Central memory CD4-positive, alpha-beta T cell (primary cell): ENCODE measurements at places on chromosomes 6 and 20.

DNA sequence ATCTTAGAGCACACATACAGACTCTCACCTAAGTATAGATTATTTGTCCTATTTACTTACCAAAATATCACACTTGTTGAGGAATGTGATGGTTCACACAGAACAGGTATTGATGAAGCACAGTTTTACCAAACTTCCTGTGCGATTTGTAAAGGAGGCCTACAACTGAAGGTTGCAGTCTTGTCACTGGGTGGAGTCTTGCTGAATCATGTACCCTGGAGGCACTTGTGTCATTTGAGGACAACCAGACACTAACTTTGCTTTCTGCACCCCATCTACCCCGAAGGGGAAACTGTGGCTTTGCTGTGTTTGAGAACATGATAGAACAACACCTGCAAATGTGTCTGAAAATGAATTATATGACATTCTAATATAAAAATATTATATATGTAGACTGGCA is 32.4 kb upstream of the HINT3 start:
- DNase-seq = no peak

DNA sequence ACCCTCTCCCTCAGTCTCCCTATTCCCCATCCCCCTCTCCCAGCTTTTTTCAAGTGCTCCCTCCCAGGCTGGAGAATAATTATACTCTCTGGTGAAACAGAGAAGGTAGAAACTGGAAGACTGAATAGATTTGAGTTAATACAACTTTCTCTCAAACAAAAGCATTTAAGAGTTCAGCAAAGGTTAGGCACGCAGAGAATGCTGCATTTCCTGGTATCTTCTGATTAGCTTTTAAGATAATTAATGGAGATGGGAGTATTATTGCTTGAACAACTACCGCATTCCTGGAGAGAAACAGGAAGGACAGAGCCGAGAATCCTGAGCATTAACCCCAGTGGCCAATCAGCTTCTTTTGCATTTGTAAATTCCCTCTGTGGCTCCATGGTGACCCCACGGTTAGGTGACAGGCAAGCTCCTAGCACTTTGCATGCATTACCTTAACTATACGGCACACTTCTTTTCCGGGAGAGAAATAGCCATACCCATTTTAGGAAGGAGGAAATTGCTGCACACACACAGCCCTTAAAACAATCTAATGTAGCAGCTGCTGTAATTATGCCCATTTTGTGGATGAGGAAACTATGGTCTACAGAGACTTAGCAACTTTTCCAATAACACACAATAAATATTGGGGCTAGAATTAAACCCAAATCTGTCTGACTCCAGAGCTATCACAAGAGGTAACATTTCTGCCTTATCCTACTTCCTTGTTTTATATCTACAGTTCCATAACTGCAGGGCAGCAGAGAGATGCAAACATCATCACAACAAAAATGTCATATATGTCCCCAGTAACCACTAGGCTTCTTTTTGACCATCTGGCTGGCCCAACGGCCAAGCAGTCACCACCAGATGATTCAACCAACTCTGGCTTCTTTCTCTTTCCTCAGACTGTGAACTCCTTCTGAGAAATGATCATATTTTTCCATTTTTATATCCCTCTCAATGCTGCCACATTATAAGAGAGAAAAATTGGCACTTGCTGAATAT is 169.9 kb downstream of the CD24 start:
- DNase-seq = no peak

GRCh38 chr20:57060407-57061050 is 205.9 kb downstream of the BMP7 start:
- DNase-seq = no peak

DNA sequence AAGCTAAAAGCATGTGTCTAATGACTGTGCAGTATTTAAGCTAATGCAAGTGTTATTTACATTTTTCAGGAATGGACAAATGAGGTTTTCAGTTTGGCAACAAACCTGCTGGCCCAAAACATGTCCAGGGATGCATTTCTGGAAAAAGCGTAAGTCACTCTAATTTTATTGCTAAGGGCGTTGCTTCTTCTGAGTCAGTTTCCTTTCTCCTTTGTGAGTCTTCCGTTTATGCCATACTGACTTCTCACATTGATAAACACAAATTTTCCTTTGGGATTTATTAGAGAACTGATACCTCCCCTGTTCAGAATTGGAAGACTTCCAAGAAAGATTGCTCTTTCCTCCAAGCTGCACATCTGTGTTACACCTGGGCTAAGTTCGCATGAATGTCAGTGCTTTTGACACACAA is 422.9 kb upstream of the PLCB4 start:
- DNase-seq = no peak

DNA sequence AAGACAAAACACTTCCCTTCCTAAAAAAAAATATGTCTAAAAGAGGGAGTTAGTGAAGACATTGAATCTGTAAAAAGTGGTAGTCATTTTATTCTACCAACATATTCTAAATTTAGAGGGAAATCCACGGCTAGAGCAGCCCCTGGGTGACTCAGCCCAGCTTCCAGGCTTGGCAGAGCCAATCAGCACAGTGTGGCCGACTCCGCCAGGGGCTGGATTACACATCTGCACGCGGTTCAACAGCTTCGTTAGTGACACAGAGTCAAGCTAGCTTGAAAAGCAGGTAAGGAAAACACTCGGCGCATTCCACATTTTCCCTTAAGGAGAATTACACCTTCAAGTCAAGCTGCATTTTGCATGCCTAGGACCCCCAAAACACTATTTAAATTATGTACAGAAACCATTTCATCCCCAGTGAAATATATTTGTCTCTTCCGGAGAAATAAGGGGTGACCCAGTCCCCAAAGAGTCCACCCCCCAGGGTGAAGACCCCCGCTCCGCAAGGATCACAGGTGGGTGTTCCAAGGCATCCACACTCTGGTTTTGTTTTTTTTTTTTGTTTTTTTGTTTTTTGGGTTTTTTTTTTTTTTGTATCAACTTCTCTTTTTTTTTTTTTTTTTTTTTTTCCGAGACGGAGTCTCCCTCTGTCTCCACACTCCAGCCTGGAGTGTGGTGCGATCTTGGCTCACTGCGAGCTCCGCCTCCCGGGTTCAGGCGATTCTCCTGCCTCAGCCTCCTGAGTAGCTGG is 58.4 kb upstream of the ARID1B start:
- DNase-seq = no peak

DNA sequence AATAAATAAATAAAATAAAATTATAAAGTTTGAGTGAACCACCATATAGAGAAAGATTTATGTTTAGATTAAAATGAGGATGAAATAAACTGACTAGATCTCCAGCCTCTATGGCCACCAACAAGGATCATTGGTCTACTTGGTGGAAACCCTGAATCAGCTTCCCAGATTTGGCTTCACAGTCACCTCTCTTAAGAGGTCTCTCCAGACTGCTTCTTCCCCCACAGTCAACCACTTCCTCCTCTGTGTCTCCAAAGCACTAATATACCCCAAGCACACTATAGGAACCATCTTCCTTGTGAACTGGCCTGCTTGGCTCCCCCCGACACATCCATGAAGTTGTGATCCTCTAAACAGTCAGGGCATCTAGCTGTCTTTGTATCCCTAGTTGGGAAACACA is 529.6 kb upstream of the RNF217 start:
- DNase-seq = no peak

DNA sequence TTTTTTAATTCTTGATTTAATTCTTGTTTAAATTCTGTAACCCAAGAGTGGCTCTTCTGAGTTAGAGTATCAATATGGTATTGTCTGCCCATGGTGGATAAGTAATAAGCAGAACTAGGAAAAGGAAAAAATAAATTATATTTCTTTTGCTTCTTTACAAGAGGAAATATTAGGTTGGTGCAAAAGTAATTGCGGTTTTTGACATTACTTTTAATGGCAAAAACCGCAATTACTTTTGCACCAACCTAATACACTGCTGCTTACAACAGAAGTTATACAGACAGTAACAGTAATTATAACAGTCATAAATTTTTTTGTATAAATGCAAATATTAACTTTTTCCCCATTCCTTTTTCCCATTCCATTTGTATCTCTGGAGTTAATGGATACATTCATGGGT is 65.6 kb downstream of the HS3ST5 start:
- DNase-seq = no peak

DNA sequence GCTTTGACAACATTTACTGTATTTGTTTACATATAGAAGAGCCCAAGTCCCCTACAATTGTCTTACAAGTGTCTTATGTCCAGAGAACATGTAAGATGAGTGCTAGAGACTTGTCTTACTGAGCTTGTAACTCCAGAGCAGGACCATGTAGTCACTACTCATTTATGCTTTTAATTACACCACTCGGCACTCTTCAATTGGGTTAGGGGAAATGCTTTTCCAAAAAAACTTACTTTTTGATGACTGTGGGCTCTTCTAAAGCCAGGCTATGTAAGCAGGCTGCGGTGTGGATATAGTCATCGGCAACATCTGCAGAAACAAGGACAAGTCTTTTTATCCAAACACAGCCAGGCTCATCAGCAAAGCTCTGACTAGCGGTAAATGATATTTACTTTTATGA is 18.7 kb downstream of the SNX5 start:
- no peak for DNase-seq

GRCh38 chr6:11812951-11813350 is 34.3 kb upstream of the ADTRP start:
- no peak for DNase-seq

GRCh38 chr20:31894980-31895675 is 24.7 kb downstream of the TTLL9 start:
- no peak for DNase-seq

DNA sequence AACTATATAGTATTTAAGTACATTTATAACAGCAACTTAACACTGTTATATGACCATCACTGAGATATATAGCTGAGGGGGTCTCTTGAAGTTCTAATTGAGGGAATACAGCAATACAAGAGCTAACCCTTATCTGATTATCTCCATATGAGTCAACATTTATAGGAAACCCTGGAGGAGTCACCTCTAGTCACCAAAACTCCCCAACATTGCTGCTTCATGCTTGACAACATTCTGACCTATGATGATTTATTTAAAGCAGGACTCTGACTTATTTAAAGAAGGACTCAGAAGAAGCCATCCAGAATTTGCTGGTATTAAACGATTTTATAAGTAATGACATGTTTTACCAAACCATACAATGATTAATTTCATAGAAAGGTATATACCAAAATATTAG is 182.6 kb upstream of the NOX3 start:
- no peak for DNase-seq

DNA sequence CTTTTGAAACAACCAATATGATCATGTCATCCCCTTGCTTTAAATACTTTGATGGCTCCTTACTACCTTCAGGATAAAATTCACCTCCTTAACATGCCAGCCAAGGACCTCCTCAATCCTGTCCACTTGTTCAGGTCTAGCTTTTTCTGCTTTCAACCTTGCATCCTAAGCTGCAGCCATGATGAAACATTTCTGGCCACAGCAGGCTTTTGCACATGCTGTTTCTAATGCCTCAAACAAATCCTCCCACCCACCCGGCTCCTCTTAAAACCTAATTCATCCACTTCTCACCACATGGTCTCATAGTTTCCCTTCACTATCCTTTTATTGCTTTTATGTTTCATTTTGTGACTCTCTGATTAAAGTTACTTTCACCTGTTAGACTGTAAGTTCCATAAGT is 124.6 kb downstream of the MYB start:
- DNase-seq = no peak

GRCh38 chr6:3981917-3982316 is 97.0 kb downstream of the FAM217A start:
- DNase-seq = no peak

- DNase-seq = no peak
These were observed 318.7 kb downstream of the SOX4 start for GRCh38 chr6:21912151-21912832.

DNA sequence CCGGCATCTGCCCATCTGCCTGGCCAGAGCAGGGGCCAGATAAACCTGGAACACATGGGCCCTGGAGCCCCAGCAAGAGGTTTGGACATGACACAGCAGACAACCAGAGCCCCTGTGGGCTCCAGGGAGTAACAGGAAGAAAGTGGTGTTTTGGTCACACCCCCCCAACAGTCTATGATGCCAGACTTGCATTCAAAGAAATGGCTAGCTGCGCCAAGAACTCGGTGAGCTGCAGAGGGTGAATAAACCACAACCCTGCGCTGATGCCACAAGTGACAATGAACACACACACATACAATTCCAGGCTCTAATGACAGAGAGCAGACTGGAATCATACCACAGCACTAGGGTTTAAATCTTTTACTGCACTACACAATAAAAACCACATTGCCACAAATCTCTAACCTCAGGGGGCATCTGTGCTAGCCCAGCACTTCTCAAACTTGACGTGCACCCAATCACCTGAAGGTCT is 34.0 kb downstream of the TRERF1 start:
- DNase-seq = peak; percentile 52

- no peak for DNase-seq
These were observed 59.9 kb downstream of the ANKEF1 start for GRCh38 chr20:10094566-10095173.

GRCh38 chr20:53789989-53790675 is 196.5 kb upstream of the ZNF217 start:
- DNase-seq = no peak

DNA sequence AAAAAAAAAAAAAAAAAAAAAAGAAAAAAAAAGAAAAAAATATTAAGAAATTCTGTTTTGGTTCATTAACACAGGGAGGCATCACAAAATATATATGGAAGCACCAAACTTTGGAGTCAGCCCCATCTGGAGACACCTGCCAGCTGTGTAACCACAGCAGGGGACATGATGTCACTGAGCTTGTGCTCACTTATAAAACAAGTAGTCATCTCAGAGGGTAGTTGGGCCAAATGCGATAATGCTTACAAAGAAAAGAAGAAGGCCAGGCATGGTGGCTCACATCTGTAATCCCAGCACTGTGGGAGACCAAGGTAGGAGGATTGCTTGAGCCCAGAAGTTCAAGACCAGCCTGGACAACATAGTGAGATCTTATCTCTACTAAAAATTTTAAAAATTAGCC is 1.1 kb upstream of the BNIP5 start:
- DNase-seq = no peak

DNA sequence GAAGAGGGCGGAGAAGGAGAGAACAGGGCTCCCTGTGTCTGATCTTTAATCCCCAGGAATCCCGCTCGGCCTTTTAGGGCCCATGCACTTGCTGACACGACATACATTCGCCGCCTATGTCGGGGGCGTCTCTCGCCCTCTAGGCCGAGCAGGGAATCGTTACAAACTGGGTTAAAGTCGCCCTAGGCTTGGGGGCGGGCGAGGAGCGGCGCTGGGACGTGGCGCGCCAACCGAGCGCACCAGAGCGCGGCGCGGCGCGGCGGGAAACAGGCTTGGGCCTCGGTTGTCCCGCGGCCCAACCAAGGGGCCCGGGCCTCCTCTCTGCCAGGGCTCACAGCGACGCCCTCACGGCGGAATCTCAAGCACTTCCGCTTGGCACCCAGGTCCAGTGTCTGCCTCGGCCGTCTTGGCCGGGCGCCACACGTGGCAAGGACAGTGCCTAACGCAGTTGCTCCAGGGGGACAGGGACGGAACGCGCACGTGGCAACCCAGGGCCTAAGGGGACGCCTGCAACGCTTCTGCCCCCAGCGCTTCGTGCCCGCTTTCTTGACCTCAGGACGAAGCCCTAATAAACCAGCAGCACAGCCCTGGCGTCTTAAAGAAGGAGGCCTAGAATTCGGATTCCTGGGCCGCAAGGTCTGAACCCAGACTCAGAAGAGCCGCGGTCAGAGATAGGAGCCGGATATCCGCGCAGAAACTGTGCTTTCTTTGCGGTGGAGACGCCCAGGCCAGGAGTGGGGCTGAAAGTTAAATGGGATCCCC is 71.5 kb downstream of the NCR2 start:
- no peak for DNase-seq
